ENCODE measurements at places on chromosomes 5 and 9. TPM values are rescaled to one million over a fixed set of nuclear protein-coding genes. Genes with fewer than 3 reads are reported as not detected.
A peak's percentile ranks its signal among the peaks of the same experiment; 100 is the strongest.

- no peak for DNase-seq
These were observed 419.9 kb upstream of the GRAMD2B start for GRCh38 chr5:126003309-126003708.

DNA sequence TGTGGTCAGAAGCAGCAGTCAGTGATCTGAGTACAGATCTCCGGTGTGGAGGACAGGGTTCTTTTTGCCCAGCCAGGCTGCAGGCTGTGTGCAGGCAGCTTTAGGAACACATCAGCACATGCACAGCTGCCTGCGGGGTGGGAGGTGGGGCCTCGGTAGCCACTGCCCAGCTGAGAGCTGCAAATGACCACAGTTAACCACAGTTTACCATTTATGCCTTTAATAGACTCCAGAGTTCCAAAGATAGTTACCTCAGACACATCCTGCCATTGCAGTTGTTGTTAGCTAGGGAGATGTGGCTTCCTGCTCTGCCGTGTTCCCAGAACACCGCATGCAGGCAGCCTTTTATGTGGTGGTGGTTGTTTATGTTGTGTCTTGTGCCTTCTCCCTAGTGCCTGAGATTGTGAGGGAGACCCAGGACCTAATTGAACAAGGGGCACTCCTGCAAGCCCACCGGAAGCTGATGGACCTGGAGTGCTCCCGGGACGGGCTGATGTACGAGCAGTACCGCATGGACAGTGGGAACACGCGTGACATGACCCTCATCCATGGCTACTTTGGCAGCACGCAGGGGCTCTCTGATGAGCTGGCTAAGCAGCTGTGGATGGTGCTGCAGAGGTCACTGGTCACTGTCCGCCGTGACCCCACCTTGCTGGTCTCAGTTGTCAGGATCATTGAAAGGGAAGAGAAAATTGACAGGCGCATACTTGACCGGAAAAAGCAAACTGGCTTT, 10.2 kb downstream of the EXOC3 start:
- peak; percentile 34 for DNase-seq

GRCh38 chr9:79054500-79054899, 517.3 kb upstream of the TLE4 start:
- DNase-seq = no peak

DNA sequence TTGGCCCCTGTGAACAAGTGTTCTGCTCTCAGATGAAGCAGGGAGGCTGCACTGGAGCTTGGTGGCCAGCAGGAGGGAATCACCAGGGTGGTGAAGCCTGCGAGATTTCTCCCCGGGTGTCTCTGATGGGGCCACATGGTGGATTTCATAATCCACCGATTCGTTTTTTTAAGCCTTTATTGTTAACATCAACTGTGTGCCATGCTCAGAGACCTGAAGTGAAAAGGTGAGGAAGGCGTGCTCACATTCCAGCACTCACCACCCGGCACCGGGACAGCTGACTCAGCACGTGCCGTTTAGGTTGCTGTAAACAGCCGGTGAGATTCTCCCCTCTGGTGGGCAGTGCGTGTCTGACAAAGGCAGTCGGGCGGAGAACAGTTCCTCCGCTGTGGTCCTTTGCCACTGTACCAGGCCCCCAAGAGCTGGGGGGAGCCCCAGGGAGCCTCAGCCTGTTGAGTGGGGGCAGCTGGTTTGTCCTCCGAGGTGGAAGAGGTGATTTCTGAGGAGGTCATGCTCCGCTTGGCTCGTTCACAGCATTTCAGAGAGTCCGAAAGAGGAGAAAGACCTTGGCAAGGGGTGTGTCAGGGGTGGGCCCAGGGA, 12.7 kb upstream of the AHRR start:
- DNase-seq = no peak

GRCh38 chr9:3857673-3858072, 331.9 kb upstream of the RFX3 start:
- DNase-seq = no peak

GRCh38 chr9:21624675-21625644, 142.8 kb upstream of the IFNE start:
- DNase-seq = no peak

DNA sequence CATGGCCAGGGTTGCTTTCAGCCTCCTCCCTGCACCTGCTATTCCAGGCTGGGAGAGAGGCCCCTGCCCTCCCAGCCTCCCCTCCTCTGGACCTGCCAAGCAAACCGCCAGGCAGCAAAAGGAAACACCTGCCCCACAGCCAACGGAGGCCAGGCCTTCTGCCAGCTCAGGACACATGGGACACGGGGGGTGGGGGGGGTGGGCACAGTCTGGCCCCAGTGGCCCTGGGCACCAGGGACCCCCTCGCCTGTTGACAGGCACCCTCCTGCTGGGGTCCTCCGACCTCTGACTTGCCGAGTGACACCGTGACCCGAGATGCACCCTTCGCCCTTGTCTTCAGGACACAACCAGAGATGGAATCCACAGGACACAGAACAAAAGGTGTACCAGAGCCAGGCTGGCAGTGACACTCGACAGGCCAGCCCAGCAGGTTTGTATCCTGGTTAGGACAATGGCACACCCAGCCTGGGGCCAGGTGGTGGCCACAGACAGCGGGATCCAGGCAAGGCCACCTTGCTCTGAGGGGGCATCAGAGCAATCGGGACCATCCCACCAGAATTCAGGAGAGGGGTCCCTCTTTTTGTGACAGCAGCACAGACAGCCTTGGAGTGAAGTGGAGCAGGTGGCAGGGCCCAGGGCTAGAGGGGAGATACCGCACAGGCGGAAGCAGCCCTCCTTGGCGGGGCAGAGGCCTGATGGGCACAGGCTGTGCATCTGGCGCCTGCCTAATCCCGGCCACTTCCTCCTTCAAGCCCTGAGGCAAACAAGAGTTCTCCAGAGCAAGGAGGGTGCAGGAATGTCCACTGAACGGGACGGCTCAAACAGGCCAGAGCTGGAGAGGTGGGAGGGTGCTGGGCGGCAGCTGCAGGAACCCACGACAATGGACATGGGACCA, 1.3 kb upstream of the TMEM210 start:
- DNase-seq = no peak

DNA sequence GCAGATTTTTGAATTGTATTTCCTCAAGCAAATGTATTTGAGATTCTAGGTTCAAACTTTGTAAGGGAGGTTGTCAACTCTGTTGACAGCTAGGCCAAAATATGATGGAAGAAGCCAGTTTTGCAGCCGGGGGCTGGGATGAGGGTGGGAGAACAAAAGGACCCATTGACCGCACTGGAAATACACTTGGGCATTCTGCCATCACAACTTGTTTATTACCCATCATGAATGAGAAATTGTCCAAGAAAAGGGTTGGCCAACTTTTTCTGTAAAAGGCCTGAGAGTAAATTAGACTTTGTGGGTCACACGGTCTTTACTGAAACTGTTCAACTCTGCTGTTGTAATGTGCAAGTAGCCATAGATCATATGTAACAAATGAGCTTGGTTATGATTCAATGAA, 221.3 kb upstream of the KLF9 start:
- DNase-seq = no peak

DNA sequence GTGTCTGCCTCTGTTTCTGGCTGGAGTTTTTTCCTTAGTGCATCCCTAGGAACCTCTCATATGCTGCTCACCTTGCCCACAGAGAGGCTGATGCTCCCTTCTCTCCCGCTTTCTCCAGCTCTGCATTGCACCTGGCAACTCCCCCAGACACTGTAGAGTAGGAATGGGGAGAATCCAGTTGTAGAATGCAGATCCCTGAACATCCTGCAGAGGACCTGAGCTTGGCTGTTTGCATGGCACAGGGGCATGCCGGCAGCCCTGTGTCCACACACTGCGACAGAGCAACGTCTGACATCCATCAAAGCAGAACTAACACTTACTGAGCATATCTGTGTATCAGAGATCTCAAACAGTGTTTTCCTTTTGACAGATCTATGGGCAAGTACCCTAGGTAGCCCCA, 19.9 kb downstream of the IDNK start:
- DNase-seq = no peak

DNA sequence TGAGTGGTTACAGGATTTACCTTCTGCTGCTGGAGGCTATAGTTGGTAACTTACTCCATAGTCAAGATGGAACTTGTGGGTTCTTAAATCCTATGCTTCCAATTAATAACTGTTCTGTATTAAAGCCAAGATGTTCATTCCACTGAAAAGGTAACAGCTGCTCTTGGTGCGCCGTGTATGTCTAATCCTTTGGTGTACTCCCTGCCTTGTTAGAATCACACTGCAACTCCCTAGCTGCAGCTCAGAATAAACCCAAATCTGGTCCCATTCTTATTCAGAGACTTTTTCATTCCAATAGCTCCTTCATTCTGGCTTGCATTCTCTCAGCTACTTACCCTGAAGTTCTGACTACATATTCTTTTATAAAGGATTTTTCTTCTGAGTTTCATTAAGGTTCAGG, 1355.5 kb downstream of the MAT2B start:
- DNase-seq = no peak

- DNase-seq = no peak
These were observed 32.4 kb downstream of the C9 start for GRCh38 chr5:39331861-39332381.

- DNase-seq = no peak
These were observed 18.4 kb downstream of the RUFY1 start for GRCh38 chr5:179568721-179569120.

GRCh38 chr5:32083981-32084430, 90.1 kb downstream of the GOLPH3 start:
- DNase-seq = no peak

- no peak for DNase-seq
These were observed 13.7 kb downstream of the ERMP1 start for GRCh38 chr9:5819174-5819573.

DNA sequence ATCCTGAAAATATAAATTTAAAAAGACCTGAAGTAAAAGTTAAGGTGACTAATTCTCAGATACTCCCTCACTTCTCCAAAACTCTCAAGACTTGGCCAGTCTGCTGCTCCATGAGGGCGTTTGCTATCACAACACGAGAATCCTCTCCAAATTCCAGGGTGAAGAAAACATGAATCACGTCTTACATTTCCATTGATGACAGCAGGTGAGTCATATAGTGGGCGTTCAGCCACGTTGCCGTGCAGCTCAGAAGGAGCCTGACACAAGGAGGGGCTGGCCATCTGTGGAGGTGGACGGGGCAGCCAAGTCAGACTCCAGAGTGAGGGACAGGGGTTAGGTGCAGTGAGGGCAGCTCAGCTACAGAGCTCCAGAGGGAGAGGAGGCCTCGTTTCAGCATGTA, 555.1 kb upstream of the ADAMTS16 start:
- no peak for DNase-seq

DNA sequence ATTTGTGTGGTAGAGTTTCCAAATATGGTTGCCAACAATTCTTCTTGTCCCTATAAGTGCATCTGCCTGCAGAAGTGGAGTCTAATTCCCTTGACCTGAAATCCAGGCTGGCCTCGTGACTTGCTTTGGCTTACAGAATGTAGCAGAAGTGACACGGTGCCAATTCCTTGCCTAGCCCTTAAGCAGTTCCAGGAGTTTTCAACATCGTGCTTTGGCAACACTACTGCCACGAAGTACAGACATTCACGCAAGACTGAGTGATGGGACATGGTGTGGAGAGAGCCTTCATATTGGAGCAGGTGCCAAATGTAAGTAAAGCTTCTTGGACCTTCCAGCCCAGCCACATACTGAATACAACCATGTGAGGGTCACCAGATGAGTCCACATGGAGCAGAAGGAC, 92.9 kb upstream of the NEK6 start:
- DNase-seq = no peak

DNA sequence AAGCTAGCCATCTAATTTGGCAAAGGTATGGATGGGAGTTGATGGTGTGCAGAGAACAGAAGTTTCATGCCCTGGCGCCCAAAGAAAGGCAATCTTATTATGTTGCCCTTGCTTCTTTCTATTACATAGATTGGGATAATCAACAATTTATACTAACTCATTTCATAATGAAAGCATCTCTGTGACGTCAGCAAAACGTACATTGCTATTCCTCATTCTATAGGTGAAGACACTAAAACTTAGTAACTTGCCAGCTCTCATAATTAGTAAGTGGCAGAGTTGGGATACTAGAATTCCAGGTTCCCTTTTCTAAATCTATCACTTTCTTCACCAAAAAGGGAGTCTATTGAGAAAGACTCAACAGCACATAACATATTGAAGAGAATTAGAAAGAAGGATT, 374.8 kb downstream of the NR2F1-AS1 start:
- no peak for DNase-seq

DNA sequence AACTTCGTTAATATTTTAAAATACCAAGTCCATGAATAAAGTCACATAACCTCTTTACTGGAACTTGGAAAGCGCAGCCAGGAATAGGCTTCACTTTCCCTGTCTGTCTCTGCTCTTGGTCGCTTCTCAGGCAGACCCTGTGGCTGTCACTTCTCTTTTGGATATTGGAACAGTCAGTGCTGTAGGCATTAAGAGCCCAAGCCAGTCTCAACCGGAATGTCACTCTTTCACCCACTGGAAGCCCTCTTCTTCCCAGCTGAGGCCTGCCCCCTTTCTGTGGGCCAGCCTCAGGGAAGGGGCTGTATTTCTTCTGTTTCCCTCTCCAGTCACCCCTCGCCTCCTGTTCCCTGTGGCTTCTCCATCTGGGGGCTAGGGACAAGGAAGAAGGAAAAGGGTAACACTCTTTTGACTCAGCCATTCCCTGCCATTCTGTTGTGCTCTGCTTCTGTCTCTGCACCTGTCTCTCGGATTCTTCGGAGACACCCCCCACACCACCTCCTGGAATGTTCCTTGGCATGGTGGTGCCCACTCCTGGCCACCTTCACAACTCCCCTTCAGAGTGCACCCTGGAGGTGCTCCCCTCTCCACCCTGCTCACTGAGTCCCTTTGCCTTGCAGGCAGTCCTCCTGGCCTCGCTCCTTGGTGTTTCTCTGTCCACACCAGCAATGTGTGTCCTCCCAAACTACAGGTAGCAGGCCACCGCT, 103.4 kb downstream of the TRIO start:
- no peak for DNase-seq

INSL4 gene
- total RNA-seq = not detected

EDIL3 gene
- total RNA-seq = not detected

OLFM1 gene
- total RNA-seq = not detected

MPDZ gene
- total RNA-seq = not detected

WNK2 gene
- 0.25 TPM for total RNA-seq

STK32A gene
- not detected for total RNA-seq

PHAX gene
- total RNA-seq = 39.9 TPM

C5orf58 gene
- not detected for total RNA-seq

TXNDC8 gene
- total RNA-seq = not detected

CETN3 gene
- total RNA-seq = 24.3 TPM

All from activated naive CD8-positive, alpha-beta T cell treated with anti-CD3 and anti-CD28 coated beads, Interleukin-2, amount 10 ng/mL, durations not matched to agents 7 days and 5 days (primary cell).